ENCODE measurements at places on chromosomes 7 and 10. TPM values are rescaled to one million over a fixed set of nuclear protein-coding genes. Genes with fewer than 3 reads are reported as not detected.

Gene SHLD2
- total RNA-seq = 37.5 TPM

Gene NEBL
- total RNA-seq = not detected

Gene FBXL13
- 0.85 TPM for total RNA-seq

Gene BET1
- 14.0 TPM for total RNA-seq

Gene GDF10
- total RNA-seq = not detected

Gene CYP2C9
- total RNA-seq = not detected

Gene PLXNA4
- total RNA-seq = 5.1 TPM

Gene CREB3L2
- total RNA-seq = 45.9 TPM

Gene TMEM229A
- total RNA-seq = not detected

Gene DOCK4
- total RNA-seq = 0.89 TPM

Gene NOBOX
- total RNA-seq = not detected

Gene SEMA4G
- total RNA-seq = not detected

Gene HABP2
- not detected for total RNA-seq

Gene PRKG1
- total RNA-seq = 0.35 TPM

Measured in natural killer cell (primary cell).